ENCODE measurements at places on chromosomes 6 and 20. TPM values are rescaled to one million over a fixed set of nuclear protein-coding genes. Genes with fewer than 3 reads are reported as not detected.

DNA sequence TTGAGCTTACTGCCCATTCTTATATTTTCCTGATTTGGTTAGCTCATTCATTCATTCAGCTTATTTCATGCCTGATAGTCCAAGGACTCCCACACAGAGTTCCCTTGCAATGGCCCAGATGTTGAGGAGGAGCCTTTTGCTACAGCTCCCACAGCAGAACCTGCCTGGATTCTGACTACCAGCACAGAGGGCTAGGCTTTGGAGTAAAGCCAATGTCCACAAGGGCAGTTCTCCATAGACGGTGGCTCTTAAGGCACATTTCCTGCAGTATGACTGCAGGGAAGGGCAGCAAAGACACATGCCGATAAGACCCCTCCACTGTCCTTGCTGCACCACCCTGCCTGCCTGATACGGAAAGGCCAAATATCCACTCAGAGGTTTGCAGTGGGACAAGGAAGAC lies 112.3 kb upstream of the SYNDIG1 start:
- DNase-seq, result no peak

DNA sequence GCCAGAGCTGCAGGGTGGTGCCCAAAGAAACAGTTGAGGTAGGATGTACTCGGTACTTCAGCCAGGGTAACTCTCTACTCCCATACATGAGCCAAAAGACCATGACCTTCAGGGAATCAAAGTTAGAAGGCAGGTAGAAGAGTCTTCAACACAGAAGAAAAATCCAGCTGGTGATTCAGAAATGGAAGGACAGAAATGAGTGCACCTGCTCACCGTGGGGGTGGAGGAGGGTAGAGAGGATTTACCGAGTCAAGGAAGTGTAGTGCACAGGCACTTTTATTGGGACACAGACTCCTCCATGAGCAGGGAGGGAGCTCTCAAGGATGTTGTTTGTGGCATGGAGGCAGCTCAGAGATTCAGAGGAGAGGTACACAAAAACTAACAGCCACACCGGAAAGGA lies 330.3 kb upstream of the PRDM1 start:
- DNase-seq, result no peak

- peak; percentile 65 for DNase-seq
Measured at GRCh38 chr20:38108438-38108985, 56.6 kb downstream of the TGM2 start.

GRCh38 chr6:36320475-36320874 lies 16.2 kb downstream of the BNIP5 start:
- DNase-seq, result no peak

- no peak for DNase-seq
Measured at GRCh38 chr6:72974276-72974675, 251.0 kb downstream of the KHDC1L start.

GRCh38 chr6:33018904-33019303 lies 9.5 kb upstream of the HLA-DOA start:
- peak; percentile 69 for DNase-seq

GRCh38 chr6:159916752-159917151 lies 26.0 kb downstream of the MAS1 start:
- no peak for DNase-seq

DNA sequence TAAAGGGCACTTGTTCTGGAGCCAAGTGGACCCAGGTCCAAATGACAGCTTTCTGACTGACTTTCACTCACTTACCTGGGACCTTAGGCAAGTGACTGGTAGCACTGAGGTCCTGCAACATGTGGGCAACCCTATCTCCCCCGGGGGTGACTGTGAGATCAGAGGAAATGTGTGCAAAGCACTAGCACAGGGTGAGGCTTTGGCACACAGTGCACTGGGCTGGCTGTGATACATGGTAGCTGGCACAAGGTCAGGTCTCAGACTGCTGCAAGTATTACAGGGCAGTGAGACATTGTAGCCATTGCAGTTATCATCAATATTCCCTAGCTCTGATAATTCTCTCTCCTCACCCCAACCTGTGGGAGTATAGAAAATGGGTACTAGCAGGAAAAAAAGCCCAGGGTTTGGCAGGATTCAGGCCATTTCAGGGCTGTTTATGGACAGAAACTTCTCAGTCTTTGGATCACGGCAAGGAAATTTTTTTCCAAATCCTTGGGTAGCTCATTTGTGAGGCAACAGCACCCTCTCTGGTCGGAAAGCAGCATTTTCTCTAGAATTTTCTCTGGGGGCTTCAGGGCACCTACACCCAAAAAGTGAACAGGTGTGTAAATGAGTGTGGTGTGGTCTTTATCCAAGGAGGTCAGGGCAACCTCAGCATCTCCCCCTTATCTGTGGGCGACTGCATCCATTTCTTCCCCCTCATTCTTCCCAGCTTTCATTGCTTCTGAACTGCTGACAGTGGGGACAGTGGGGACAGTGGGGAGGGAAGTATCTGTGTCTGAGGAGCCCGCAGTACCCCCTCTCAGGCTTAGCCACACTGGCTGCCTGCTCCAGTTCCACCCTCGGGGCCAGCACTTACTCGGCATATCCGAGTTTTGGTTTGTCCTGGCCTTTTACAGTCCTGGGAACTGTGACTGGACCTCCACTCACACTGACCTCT lies 148.7 kb upstream of the PHACTR3 start:
- no peak for DNase-seq

DNA sequence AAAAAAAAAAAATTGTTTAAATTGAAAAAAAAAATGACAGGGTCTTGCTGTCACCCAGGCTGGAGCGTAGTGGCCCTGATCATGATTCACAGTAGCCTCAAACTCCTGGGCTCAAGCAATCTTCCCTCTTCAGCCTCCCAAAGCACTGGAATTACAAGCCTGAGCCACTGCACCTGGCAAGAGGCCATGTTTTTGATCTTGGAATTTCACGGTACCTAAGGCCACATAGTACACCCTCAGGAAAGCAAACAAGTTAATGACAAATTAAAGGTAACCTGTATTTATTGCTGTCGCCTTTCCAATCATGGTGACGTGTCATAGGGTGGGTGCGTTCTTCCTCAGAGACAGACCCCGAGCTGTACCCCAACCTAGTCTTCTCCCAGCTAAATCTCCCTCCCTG lies 79.2 kb downstream of the LINC00237 start:
- DNase-seq, result no peak

DNA sequence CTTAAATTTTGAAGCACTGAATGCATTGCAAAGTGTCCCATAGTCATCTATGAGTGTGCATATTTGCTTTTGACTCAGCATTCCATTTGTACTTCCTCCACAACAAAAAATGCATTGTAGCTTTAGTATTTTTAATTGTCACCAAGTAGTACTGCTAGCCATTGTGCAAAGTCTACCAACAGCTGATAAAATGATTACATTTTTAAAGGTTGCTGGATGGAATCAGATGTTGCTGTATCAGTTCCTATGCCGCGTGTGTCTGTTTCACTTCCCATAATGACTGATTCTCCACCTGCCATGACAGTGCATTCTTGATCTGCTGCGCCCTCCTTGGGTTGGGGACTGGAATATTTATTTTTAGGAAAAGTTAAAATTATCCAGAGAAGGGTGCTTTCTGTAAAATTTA lies 41.2 kb downstream of the SLX4IP start:
- no peak for DNase-seq

DNA sequence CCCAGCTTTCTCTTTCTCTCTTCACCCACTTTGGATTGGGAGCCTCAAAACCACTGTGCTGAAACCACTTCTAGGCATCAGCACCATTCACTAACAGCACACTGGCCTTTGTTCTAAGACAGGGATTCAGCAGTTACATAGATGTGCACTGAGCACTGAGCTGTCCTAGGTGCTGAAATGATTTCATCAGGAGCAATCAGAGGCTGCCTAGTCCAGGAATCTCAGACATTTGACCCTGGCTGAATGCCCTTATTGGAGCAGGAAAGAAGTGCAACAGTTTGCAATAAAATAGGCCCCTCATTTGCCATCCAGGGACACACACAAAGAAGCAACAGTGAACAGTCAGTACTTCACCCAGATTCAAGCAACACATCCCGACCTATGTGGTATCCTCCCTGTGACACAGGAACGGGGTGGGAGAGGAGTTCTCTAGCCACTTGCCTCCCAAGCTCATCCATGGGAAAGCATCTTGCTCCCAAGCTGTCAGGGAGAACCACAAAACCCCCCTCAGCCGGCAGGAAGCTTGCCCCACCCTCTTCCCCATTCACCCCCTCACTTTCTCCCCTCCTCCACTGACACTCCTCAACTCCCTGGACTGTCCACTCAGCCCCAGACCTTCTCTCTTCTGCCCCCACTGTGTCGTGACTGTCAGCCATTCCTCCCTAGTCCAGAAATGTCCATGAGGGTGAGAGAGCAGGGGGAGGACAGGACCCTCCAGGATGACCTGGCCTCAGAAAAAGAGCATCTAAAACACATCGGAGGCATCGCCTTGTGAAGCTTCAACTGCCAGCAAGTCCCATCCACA lies 304.4 kb downstream of the PREX1 start:
- DNase-seq, result no peak

DNA sequence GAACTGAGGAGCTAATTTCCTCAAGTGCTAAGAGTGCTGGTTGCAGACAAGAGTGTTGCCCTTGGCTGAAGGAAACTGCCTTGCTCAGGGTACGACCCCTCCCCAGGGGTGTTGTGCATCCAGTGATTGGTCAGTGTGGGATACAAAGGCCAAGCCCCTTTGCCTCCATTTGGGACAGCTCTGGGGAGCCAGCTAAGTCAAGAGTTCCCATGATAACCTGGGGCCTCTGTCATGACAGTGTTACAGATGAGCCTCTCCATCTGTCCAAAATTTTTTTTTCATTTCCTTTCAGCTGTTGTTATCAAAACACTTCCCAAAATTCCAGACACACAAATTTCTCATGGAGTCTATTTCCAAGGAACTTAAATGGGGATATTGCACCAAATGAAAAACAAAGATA lies 93.3 kb downstream of the HS3ST5 start:
- no peak for DNase-seq

DNA sequence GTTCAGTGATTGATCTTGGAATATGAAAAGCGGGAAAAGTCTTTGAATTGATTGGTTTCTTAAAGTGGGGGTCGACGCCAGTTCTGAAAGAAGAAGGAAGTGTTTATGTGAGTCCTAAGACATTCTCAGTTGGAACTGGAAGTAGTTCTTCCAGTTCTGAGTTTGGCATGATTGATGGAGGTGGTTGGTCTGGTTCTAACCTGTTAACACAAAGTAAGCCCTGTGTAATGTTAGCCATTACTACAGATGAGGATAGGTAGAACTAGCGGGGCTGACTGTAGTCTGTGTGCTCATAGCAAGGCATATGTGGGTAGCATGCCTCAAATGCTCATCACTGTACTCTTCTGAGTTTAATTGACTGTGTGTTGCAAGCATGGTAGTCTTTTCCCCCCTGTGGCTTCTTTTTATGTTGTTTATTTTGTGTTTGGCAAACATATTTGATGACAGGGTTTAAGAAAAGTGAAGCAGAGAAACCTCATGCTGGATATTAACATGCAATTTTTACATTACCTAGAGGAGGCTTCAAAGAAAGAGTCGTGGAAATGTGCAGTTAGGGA lies 24.9 kb downstream of the CITED2 start:
- peak; percentile 52 for DNase-seq

- no peak for DNase-seq
Measured at GRCh38 chr6:143620447-143620846, 57.3 kb upstream of the PHACTR2 start.

GRCh38 chr6:89566008-89566800 lies 72.3 kb downstream of the LYRM2 start:
- DNase-seq, result no peak

DNA sequence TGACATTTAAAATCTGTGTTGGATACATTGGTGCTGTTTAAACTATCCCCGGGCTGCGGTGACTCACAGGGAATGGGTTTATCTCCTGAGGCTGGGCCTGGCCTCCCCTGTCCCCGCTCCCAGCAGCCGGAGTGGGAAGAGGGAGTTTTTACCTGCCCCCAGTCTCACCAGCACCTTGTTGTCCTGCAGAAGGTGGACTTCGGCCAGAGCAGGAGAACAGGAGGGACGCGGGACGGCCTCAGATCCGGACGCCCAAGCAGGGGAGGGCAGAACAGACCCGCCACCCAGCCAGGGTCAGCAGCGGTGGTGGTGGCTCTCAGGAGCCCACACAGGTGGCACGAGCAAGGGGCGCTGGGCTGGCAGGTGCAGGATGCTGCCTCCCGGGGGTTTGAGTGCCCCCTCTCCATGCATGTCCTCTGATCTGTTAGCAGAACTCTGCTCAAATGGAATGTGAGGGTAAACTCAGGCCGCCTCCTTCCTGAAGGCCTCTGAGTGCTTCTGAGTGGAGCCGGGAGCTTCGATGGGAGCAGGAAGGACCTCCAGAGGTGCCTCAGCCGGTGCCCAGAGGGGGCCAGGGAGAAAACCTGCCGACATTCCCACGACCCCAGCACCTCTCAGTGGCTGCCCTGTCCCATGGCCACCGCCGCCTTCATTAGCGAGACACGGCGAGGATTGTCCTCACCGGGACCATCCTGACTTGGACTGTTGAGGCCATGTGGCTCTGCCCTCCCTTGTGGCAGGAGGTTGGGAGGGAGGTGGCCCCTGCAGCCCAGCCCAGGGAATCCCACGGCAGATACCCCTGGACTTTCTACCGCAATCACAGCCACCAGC lies 43.4 kb upstream of the MRGBP start:
- no peak for DNase-seq

GRCh38 chr6:45702849-45703739 lies 312.6 kb downstream of the CLIC5 start:
- DNase-seq, result no peak

- no peak for DNase-seq
Measured at GRCh38 chr6:27161946-27162603, 85.4 kb upstream of the PRSS16 start.

GRCh38 chr6:164612751-164613150 lies 696.7 kb downstream of the C6orf118 start:
- DNase-seq, result no peak

GRCh38 chr20:58147628-58148370 lies 80.7 kb downstream of the ANKRD60 start:
- DNase-seq, result no peak

DNA sequence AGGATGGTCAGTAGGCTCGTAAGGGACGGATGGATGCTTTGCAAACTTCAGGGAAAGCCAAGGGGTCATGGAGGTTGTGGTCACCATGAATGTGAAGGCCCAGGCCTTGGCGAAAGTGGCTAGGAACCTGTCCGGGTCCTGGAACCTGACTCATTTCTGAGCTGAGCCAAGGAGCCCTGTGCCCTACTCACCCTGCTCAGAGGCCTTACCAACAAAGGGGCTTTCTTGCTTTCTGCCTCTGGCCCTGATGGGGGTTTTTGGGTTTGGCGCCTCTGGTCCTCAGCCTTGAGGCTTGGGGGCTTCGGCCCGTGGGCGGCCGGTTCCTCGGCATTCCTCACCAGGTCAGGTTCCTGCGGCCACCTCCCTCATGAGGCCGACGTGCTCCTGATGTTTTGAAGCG lies 155.1 kb downstream of the DTNBP1 start:
- DNase-seq, result no peak

- DNase-seq, result no peak
Measured at GRCh38 chr20:420721-421574, 12.8 kb downstream of the RBCK1 start.

The IL20RA gene
- total RNA-seq, result 39.5 TPM

The DLK2 gene
- 3.2 TPM for total RNA-seq

The VGLL2 gene
- total RNA-seq, result not detected

The SRSF12 gene
- total RNA-seq, result 0.57 TPM

The SNPH gene
- 6.0 TPM for total RNA-seq

The ZBP1 gene
- total RNA-seq, result 2.4 TPM

The ATP6V1G2 gene
- total RNA-seq, result 0.65 TPM

The BANF2 gene
- total RNA-seq, result not detected

The MDFI gene
- 36.7 TPM for total RNA-seq

The CENPW gene
- total RNA-seq, result 3.8 TPM

The ELOVL4 gene
- total RNA-seq, result 1.4 TPM

The TFAP2D gene
- total RNA-seq, result not detected

The PDCD2 gene
- 67.4 TPM for total RNA-seq

The ID4 gene
- 32.5 TPM for total RNA-seq

The ABCC10 gene
- 52.7 TPM for total RNA-seq

The MLIP gene
- total RNA-seq, result 0.18 TPM

The CPNE5 gene
- total RNA-seq, result 3.6 TPM

The DACT2 gene
- 0.94 TPM for total RNA-seq

The HLA-DRA gene
- 297 TPM for total RNA-seq
